ENCODE measurements at places on chromosomes 12 and 14.

- no peak for DNase-seq
These were observed 36.0 kb downstream of the MAP1LC3B2 start for GRCh38 chr12:116595186-116595585.

DNA sequence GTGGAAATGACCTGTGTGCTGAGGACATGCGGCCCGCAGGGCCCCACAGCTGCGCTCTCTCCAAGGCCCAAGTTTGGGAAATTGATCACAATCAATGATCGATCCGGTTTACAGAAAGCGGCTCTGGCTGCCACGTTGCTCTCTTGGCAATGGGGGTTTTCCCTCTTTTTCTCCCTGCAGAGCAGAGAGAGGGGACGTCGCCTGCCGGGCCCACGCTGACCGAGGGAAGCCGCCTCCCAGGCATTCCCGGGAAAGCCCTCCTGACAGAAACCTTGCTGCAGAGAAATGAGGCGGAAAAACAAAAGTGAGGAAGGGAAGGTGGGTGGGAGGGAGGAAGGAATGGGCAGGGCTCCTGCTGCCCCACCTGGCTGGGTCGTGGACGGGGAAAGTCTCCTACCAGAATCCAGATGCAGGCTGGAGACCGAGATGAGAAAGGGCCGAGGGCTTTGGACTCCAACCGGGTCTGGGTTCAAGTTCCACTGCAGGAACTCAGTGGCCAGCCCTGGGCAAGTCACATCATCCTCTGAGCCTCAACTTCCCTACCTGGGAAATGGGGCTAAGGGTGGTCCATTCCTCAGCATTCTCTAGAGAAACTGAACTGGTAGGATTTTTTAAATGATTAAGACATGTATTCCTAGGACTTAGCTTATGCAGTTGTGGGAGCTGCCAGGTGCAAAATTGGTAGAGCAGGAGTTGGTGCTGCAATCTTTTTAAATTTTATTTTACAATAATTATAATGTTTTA, 75.5 kb downstream of the PHETA1 start:
- no peak for DNase-seq

DNA sequence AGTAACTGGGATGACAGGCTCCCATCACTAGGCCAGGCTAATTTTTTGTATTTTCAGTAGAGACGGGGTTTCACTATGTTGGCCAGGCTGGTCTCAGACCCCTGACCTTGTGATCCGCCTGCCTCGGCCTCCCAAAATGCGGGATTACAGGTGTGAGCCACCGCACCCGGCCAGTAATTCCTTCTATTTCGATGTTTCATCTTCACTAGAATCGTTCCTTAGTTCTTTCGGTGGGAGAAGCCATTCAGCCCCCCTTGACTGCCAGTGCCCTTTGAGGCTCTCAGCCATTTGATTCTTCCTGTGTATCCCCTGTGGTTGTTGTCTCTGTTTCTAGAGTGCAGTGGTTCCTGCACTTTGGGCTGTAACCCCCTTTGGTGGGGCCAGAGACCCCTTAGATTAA, 174.1 kb downstream of the ETV6 start:
- DNase-seq: no peak

GRCh38 chr12:76177821-76178220, 93.3 kb upstream of the NAP1L1 start:
- DNase-seq: no peak

DNA sequence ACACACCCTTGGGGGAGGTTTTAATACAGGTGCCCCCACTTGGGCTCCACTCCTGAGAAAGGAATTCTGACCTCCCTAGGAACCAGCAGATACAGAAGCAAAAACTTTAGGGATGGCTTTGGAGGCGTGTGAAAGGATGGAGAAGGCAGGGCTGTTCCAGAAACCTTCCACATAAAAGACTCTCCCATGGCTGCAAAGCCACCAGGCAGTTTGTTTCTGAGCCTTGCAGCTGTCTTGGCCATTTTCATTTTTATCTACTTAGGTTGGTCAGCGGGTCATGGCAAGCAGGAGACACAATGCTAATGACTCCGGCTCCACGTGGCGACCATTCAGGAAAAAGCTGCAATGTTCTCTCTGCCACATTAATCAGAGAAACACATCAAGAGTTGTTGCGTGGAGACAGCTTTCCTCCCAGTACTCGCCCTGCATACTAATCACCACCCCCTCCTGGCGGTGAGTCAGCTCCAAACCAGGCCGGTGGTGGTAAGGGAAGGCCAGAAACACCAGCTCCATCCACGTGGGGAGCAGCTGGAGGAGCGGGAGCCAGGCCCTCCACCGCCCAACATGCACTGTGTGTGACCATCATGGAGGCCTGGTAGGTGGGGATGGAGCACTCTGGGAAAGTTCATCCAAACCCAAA, 30.9 kb upstream of the IRF2BPL start:
- no peak for DNase-seq

GRCh38 chr14:83342590-83342989, 1808.9 kb upstream of the SEL1L start:
- no peak for DNase-seq

DNA sequence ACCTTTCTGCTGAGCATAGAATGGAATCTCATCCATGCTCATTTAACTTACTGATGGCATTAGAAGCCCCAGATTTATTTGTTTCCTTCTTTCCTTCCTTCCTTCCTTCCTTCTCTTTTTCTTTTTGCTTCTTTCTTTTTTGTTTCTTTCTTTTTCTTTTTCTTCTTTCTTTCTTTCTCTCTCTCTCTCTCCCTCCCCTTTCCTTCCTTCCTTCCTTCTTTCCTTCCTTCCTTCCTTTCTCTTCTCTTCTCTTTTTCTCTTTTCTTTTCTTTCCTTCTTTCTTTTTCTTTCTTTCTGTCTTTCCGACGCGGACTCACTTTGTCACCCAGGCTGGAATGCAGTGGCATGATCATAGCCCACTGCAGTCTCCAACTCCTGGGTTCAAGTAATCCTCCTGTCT, 55.9 kb downstream of the C12orf75 start:
- no peak for DNase-seq

DNA sequence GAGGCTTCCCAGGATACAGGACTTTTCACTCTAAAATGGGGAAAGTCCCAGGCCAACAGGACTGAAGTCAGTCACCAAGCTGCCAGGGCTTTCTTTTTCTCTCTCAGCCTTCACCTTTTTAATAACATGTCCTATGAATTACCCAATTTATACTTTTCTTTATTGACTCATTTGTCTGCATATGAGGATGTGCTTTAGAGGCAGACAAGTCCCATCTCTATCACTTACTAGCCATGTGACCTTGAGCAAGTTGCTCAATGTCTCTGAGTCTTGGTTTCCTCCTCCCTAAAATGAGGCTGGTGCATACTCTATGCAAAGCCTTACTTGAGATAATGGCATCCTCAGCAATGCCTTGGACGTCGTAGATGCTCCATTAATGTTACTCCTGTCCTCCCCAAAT, 98.1 kb upstream of the TMPO start:
- DNase-seq: no peak

- DNase-seq: no peak
These were observed 21.2 kb downstream of the CALCOCO1 start for GRCh38 chr12:53706080-53706479.

GRCh38 chr12:80625051-80625450, 82.4 kb upstream of the MYF6 start:
- DNase-seq: no peak

- no peak for DNase-seq
These were observed 1.1 kb downstream of the PPFIBP1 start for GRCh38 chr12:27524839-27525753.

DNA sequence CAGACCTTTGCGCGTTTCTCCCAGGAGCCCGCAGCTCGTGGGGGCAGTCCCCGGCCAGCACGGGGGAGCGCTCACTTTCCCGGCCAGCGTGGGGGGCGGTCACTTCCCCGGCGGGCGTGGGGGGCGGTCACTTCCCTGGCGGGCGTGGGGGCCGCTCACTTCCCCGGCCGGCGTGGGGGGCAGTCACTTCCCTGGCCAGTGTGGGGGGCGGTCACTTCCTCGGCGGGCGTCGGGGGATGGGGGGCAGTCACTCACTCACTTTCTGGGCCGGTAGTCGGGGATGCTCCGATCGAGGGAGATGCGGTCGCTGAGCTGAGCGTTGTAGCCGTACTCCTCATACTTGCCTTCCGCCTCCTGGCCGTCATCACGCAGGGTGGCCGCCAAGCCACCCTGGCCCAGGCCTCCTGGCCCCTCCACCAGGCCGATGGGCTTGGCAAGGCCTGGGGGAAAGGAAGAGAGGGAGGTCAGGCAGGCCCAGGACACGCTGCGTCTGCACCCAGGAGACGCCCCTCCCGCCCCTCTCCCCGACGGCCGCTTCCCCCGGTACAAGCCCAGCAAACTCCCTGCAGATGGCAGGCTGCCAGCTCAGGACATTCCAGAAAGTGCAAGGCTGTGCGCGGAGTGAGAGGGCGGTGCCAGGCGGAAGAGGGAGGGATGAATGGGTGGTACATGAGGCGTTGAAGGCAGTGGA, 43.3 kb downstream of the GALNT9 start:
- no peak for DNase-seq

DNA sequence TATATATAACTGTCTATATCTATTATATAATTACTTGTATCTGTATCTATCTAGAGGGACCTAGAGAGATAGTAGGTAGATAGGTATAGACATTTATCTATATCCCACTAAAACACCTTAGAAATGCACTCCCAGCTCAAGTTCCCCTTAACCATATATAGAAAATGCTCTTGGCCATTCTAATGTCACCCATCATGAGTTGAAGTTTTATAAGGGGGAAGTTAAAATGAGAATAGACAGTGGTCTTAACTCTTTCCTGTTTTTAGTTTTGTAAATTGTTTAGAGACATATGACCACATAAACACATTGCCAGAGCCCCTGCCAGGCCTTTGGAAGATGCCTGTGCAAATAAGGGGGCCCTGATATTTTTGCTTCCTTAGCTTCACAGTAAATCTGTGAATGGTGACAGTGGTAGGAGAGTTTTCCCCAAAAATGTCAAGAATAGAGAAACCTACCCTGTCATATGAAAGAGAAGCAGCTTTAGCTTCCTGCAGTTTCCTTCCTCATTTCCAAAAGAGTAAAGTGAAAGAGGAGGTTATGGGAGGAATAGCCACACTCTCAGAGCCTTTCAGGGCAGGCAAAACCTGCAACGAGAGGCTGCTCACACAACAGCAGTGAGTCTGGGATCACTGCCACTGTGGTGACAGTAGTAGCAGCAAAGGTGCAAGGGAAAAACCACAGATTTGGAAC, 45.5 kb downstream of the MGST1 start:
- DNase-seq: no peak

- no peak for DNase-seq
These were observed 134.1 kb downstream of the GPHN start for GRCh38 chr14:66641861-66642635.

Data from stimulated activated CD4-positive, alpha-beta T cell treated with anti-CD3 and anti-CD28 coated beads, TNF-alpha, amount 100 ng/mL, for 1 hour (primary cell).